ENCODE measurements at places on chromosomes 6 and 20. TPM values are rescaled to one million over a fixed set of nuclear protein-coding genes. Genes with fewer than 3 reads are reported as not detected.

The CRYBG1 gene
- polyA plus RNA-seq, result 31.7 TPM

The TTBK1 gene
- polyA plus RNA-seq, result not detected

The EDN3 gene
- polyA plus RNA-seq, result not detected

The SPAG4 gene
- 0.79 TPM for polyA plus RNA-seq

The ID4 gene
- not detected for polyA plus RNA-seq

The MAK gene
- not detected for polyA plus RNA-seq

The MYBL2 gene
- polyA plus RNA-seq, result 0.22 TPM

The BCAS4 gene
- polyA plus RNA-seq, result 14.6 TPM

The ANKRD66 gene
- not detected for polyA plus RNA-seq

The COL19A1 gene
- polyA plus RNA-seq, result 0.02 TPM

The TMEM244 gene
- polyA plus RNA-seq, result 1.2 TPM

The LY6G6D gene
- polyA plus RNA-seq, result not detected

The CAP2 gene
- not detected for polyA plus RNA-seq

The TSPO2 gene
- polyA plus RNA-seq, result not detected

The ETV7 gene
- 5.4 TPM for polyA plus RNA-seq

The DEFB124 gene
- polyA plus RNA-seq, result not detected

The CBLN4 gene
- polyA plus RNA-seq, result not detected

The NCOA7 gene
- 16.9 TPM for polyA plus RNA-seq

The ITPA gene
- 75.9 TPM for polyA plus RNA-seq

The FNDC1 gene
- not detected for polyA plus RNA-seq

The RAB44 gene
- polyA plus RNA-seq, result not detected

The HCK gene
- polyA plus RNA-seq, result 0.09 TPM

The ZMYND8 gene
- polyA plus RNA-seq, result 3.5 TPM

The SYCP2 gene
- 0.91 TPM for polyA plus RNA-seq

The COL10A1 gene
- polyA plus RNA-seq, result not detected

The PLN gene
- not detected for polyA plus RNA-seq

The FRS3 gene
- 2.2 TPM for polyA plus RNA-seq

The AURKA gene
- 2.8 TPM for polyA plus RNA-seq

The HTR1E gene
- polyA plus RNA-seq, result not detected
